A549 treated with Hydrocortisone at 1 μM for 4 hours (cell line): ENCODE measurements at places on chromosomes 7 and 10. TPM values are rescaled to one million over a fixed set of nuclear protein-coding genes. Genes with fewer than 3 reads are reported as not detected.

The EPO gene
- total RNA-seq: not detected in 5 replicates

The UPP1 gene
- total RNA-seq: 61.2 to 93.6 TPM (median 76.2 TPM) in 5 replicates

The SYT15 gene
- total RNA-seq: 2.6 to 3.3 TPM (median 2.7 TPM) in 5 replicates

The HSPA12A gene
- total RNA-seq: 7.9 to 11.3 TPM (median 9.4 TPM) in 5 replicates

The GIMAP8 gene
- not detected in 5 replicates for total RNA-seq

The BEND7 gene
- total RNA-seq: 6.3 to 10.6 TPM (median 9.6 TPM) in 5 replicates

The ZNF518A gene
- 6.2 to 8.7 TPM (median 7.1 TPM) in 5 replicates for total RNA-seq

The HABP2 gene
- total RNA-seq: 0.06 to 0.18 TPM (median 0.13 TPM) in 5 replicates

The MALSU1 gene
- total RNA-seq: 62.2 to 101 TPM (median 94.9 TPM) in 5 replicates

The CDCA7L gene
- 15.1 to 20.9 TPM (median 16.0 TPM) in 5 replicates for total RNA-seq

The ITGA8 gene
- not detected in 5 replicates for total RNA-seq
